ENCODE measurements at places on chromosomes 3 and 15.

GRCh38 chr3:194449913-194450312 lies 36.9 kb downstream of the ATP13A3 start:
- DNase-seq, result no peak
- no peak overlapping the region for H3K4me3 ChIP-seq
- no peaks in the 10 kb centered on the region for H3K27me3 ChIP-seq
- peaks cover 51% of the 10 kb centered on the region for H3K36me3 ChIP-seq
- no peak overlapping the region for H3K27ac ChIP-seq

DNA sequence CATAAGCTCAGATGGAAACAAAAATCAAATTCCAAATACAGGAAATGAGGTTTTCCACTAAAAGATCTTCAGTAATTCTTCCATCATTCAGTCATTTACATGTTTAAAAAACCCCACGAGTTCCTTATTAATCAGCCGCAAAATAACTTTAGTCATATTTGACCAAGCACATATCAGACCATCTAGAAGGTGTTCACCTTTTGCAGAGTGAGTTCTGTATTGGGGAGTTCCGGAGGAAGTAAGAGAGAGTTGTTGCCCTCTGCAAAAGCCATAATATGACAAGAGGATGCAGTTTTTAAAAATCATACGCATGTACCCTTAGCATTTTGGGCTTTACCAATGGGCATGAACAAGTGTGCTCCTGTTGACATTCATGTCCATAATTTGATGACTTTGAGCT lies 61.6 kb downstream of the CCR1 start:
- DNase-seq, result no peak
- H3K36me3 ChIP-seq, result no peaks in the 10 kb centered on the region
- peaks cover 2% of the 10 kb centered on the region for H3K4me1 ChIP-seq
- no peak overlapping the region for H3K27ac ChIP-seq

DNA sequence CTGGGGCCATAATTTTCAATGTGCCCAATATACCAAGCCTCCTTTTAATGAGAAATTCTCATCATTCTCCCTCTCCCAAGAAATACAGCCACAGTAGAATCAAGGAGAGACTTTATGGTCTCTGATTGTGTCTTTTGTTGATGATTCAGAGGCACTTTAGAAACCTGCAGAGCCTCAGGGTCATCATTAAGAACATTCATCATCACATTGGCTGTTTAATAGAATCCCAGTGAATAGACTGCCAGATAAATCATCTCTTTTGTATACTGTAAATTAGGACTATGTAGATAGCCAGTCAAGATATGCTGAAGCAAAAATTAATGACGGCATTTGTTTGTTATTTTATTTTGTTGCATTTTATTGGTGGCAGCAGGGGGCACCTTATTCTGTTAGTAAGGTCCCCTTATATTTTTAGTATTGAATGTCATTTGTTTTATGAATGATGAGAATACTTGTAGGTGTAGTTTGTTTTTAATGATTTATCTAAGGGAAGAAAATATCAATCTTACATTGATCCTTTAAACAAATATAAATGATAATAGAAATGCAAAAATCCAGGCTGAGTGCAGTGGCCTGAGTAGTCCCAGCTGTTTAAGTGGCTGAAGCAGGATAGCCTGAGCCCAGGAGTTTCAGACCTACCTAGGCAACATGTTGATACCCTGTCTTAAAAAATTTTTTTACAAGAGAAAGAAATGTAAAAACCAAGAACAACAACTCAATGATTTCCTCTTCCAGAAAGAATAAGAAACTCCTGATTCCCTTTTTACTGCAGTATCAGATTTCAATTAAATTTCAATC lies 138.8 kb downstream of the ZBBX start:
- H3K36me3 ChIP-seq, result no peaks in the 10 kb centered on the region
- no peak overlapping the region for H3K4me3 ChIP-seq
- no peak for DNase-seq
- no peaks in the 10 kb centered on the region for H3K27me3 ChIP-seq
- no peak overlapping the region for H3K27ac ChIP-seq

GRCh38 chr3:62084558-62084957 lies 288.8 kb downstream of the FEZF2 start:
- peaks cover 4% of the 10 kb centered on the region for H3K27me3 ChIP-seq
- H3K36me3 ChIP-seq, result no peaks in the 10 kb centered on the region
- no peak for DNase-seq
- no peaks in the 10 kb centered on the region for H3K4me1 ChIP-seq
- H3K27ac ChIP-seq, result no peak overlapping the region

GRCh38 chr3:184570489-184570888 lies 8.9 kb downstream of the EPHB3 start:
- H3K36me3 ChIP-seq, result no peaks in the 10 kb centered on the region
- no peak overlapping the region for H3K4me3 ChIP-seq
- DNase-seq, result no peak

DNA sequence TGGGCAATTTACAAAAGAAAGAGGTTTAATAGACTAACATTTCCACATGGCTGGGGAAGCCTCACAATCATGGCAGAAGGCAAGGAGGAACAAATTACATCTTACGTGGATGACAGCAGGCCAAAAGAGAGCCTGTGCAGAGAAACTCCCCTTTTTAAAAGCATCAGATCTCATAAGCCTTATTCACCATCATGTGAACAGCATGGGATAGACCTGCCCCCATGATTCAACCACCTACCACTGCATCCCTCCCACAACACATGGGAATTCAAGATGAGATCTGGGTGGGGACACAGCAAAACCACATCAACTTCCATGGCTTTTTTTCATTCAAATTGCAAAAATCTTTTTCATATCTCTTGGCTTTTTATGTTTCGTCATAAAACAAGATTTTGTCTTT lies 67.6 kb upstream of the GADL1 start:
- no peak overlapping the region for H3K4me3 ChIP-seq
- no peaks in the 10 kb centered on the region for H3K36me3 ChIP-seq

GRCh38 chr15:37397266-37398022 lies 297.1 kb upstream of the MEIS2 start:
- H3K4me3 ChIP-seq, result no peak overlapping the region
- no peaks in the 10 kb centered on the region for H3K4me1 ChIP-seq
- DNase-seq, result no peak
- no peaks in the 10 kb centered on the region for H3K27me3 ChIP-seq
- H3K36me3 ChIP-seq, result no peaks in the 10 kb centered on the region

GRCh38 chr15:69826819-69827175 lies 270.9 kb downstream of the TLE3 start:
- no peak for DNase-seq
- no peaks in the 10 kb centered on the region for H3K36me3 ChIP-seq
- no peak overlapping the region for H3K27ac ChIP-seq
- H3K4me1 ChIP-seq, result no peaks in the 10 kb centered on the region

GRCh38 chr3:132723024-132723950 lies 1.1 kb upstream of the NPHP3 start:
- peak overlapping the region; percentile 86 for H3K4me3 ChIP-seq
- peaks cover 32% of the 10 kb centered on the region for H3K4me1 ChIP-seq
- H3K27ac ChIP-seq, result peak overlapping the region; percentile 38
- H3K36me3 ChIP-seq, result no peaks in the 10 kb centered on the region
- no peak for DNase-seq
- no peaks in the 10 kb centered on the region for H3K27me3 ChIP-seq

DNA sequence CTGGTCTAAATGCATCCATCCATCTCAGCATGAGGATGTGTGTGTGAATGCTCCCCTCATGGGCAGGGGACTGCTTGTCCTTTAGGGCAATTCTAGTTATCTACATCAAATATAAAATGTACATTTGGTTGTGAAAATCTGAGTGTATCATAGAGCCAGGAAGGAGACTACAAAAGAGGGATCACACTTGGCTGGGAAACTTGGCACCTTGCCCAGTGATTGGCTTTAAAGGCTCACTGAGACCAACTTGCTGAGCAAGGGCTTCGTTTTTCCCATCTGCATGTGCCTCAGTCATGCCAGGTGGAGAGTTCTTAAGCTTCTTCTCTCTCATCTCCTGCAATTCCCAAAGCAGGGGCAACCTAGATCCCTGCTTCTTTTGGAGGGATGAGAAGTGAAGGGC lies 5.2 kb downstream of the CAPN3 start:
- no peak overlapping the region for H3K27ac ChIP-seq
- no peak for DNase-seq
- H3K4me3 ChIP-seq, result no peak overlapping the region

- no peak overlapping the region for H3K4me3 ChIP-seq
- H3K27ac ChIP-seq, result no peak overlapping the region
- DNase-seq, result no peak
- no peaks in the 10 kb centered on the region for H3K27me3 ChIP-seq
Measured at GRCh38 chr15:86399041-86399954, 319.6 kb downstream of the AGBL1 start.

- H3K27me3 ChIP-seq, result peaks cover 17% of the 10 kb centered on the region
- DNase-seq, result no peak
- peaks cover 7% of the 10 kb centered on the region for H3K4me1 ChIP-seq
- H3K27ac ChIP-seq, result no peak overlapping the region
- no peaks in the 10 kb centered on the region for H3K36me3 ChIP-seq
Measured at GRCh38 chr15:70775160-70775559, 11.8 kb upstream of the UACA start.

- no peak for DNase-seq
- H3K4me1 ChIP-seq, result peaks cover 6% of the 10 kb centered on the region
- no peaks in the 10 kb centered on the region for H3K36me3 ChIP-seq
- H3K27ac ChIP-seq, result no peak overlapping the region
- no peak overlapping the region for H3K4me3 ChIP-seq
- peaks cover 31% of the 10 kb centered on the region for H3K27me3 ChIP-seq
Measured at GRCh38 chr3:133742351-133743091, 3.7 kb upstream of the TF start.

- H3K4me1 ChIP-seq, result no peaks in the 10 kb centered on the region
- no peak overlapping the region for H3K4me3 ChIP-seq
- peaks cover 6% of the 10 kb centered on the region for H3K27me3 ChIP-seq
Measured at GRCh38 chr15:38740206-38740605, 175.6 kb upstream of the RASGRP1 start.

GRCh38 chr3:196012481-196012880 lies 69.4 kb downstream of the TFRC start:
- H3K27ac ChIP-seq, result no peak overlapping the region
- H3K4me3 ChIP-seq, result no peak overlapping the region
- DNase-seq, result no peak
- H3K4me1 ChIP-seq, result no peaks in the 10 kb centered on the region

- no peaks in the 10 kb centered on the region for H3K36me3 ChIP-seq
- no peaks in the 10 kb centered on the region for H3K4me1 ChIP-seq
- H3K4me3 ChIP-seq, result no peak overlapping the region
- no peak overlapping the region for H3K27ac ChIP-seq
- no peak for DNase-seq
Measured at GRCh38 chr3:7565574-7565973, 704.7 kb downstream of the GRM7 start.

GRCh38 chr3:57006179-57006657 lies 54.2 kb upstream of the SPATA12 start:
- DNase-seq, result no peak
- no peak overlapping the region for H3K27ac ChIP-seq
- H3K36me3 ChIP-seq, result no peaks in the 10 kb centered on the region
- peaks cover 9% of the 10 kb centered on the region for H3K4me1 ChIP-seq

DNA sequence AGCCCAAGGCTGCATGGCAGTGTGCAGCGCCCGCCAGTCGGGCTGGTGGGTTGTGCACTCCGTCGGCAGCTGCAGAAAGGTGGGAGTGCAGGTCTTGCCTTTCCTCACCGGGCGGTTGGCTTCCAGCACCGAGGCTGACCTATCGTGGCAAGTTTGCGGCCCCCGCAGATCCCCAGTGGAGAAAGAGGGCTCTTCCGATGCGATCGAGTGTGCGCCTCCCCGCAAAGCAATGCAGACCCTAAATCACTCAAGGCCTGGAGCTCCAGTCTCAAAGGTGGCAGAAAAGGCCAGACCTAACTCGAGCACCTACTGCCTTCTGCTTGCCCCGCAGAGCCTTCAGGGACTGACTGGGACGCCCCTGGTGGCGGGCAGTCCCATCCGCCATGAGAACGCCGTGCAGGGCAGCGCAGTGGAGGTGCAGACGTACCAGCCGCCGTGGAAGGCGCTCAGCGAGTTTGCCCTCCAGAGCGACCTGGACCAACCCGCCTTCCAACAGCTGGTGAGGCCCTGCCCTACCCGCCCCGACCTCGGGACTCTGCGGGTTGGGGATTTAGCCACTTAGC lies 4.3 kb downstream of the ISL2 start:
- peaks cover 79% of the 10 kb centered on the region for H3K27me3 ChIP-seq
- peak; percentile 62 for DNase-seq
- H3K4me1 ChIP-seq, result peaks cover 49% of the 10 kb centered on the region

GRCh38 chr15:50633653-50634052 lies 52.9 kb downstream of the TRPM7 start:
- H3K4me1 ChIP-seq, result peaks cover 4% of the 10 kb centered on the region
- peaks cover 17% of the 10 kb centered on the region for H3K36me3 ChIP-seq
- DNase-seq, result no peak
- H3K27me3 ChIP-seq, result no peaks in the 10 kb centered on the region
- H3K27ac ChIP-seq, result no peak overlapping the region

GRCh38 chr15:33515121-33515520 lies 204.4 kb downstream of the RYR3 start:
- H3K4me1 ChIP-seq, result no peaks in the 10 kb centered on the region
- no peak overlapping the region for H3K4me3 ChIP-seq
- peaks cover 10% of the 10 kb centered on the region for H3K27me3 ChIP-seq

GRCh38 chr3:15052335-15053242 lies 12.5 kb downstream of the MRPS25 start:
- no peak overlapping the region for H3K27ac ChIP-seq
- H3K4me3 ChIP-seq, result no peak overlapping the region
- peaks cover 40% of the 10 kb centered on the region for H3K36me3 ChIP-seq
- no peak for DNase-seq
- H3K4me1 ChIP-seq, result peaks cover 42% of the 10 kb centered on the region

GRCh38 chr15:50260969-50261496 lies 4.5 kb downstream of the HDC start:
- H3K27ac ChIP-seq, result peak overlapping the region; percentile 98
- no peaks in the 10 kb centered on the region for H3K36me3 ChIP-seq
- no peaks in the 10 kb centered on the region for H3K27me3 ChIP-seq
- H3K4me3 ChIP-seq, result peak overlapping the region; percentile 52

- no peak overlapping the region for H3K4me3 ChIP-seq
- DNase-seq, result no peak
- H3K27me3 ChIP-seq, result no peaks in the 10 kb centered on the region
- peaks cover 8% of the 10 kb centered on the region for H3K4me1 ChIP-seq
- no peaks in the 10 kb centered on the region for H3K36me3 ChIP-seq
Measured at GRCh38 chr3:129622226-129622874, 15.9 kb upstream of the PLXND1 start.

- H3K27ac ChIP-seq, result no peak overlapping the region
- H3K36me3 ChIP-seq, result no peaks in the 10 kb centered on the region
- no peak for DNase-seq
- no peak overlapping the region for H3K4me3 ChIP-seq
- peaks cover 7% of the 10 kb centered on the region for H3K4me1 ChIP-seq
Measured at GRCh38 chr3:141680620-141681389, 57.3 kb upstream of the RNF7 start.

GRCh38 chr15:63556246-63556645 lies 40.9 kb upstream of the FBXL22 start:
- peak overlapping the region; percentile 41 for H3K27ac ChIP-seq
- H3K36me3 ChIP-seq, result peaks cover 39% of the 10 kb centered on the region
- no peak overlapping the region for H3K4me3 ChIP-seq
- no peaks in the 10 kb centered on the region for H3K27me3 ChIP-seq
- peaks cover 62% of the 10 kb centered on the region for H3K4me1 ChIP-seq
